ENCODE measurements at places on chromosomes 12 and 14. TPM values are rescaled to one million over a fixed set of nuclear protein-coding genes. Genes with fewer than 3 reads are reported as not detected.

Gene ALDH1L2
- polyA plus RNA-seq: 0.72 TPM

Gene FAM186B
- polyA plus RNA-seq: 0.97 TPM

Gene PRB2
- not detected for polyA plus RNA-seq

DNA sequence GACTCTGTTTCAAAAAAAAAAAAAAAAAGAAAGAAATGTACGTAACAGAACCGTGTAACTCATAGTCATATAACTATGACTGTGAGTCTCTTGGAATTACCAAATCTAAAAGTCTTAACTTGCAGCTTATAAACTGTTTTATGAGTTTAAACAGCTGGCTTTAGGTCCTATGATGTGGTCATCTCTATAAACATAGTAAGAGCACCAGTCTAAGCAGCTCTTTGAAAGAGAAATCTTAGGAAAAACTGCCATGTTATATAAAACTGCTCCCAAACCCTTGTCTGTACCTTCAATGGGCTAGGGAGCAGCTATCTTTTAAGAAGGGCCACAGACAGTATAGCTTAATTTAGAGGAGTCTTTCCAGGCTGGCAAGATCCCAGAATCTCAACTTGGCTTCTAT, 115.5 kb upstream of the AEBP2 start:
- DNase-seq: no peak

GRCh38 chr12:77814386-77814785, 16.3 kb upstream of the NAV3 start:
- no peak for DNase-seq

All from left renal cortex interstitium (tissue), 4 donors.